Mesendoderm (in vitro differentiated cells): ENCODE measurements at places on chromosomes 1 and 21.

GRCh38 chr1:202046748-202047708 is 36.6 kb downstream of the ELF3 start:
- no peak for DNase-seq

DNA sequence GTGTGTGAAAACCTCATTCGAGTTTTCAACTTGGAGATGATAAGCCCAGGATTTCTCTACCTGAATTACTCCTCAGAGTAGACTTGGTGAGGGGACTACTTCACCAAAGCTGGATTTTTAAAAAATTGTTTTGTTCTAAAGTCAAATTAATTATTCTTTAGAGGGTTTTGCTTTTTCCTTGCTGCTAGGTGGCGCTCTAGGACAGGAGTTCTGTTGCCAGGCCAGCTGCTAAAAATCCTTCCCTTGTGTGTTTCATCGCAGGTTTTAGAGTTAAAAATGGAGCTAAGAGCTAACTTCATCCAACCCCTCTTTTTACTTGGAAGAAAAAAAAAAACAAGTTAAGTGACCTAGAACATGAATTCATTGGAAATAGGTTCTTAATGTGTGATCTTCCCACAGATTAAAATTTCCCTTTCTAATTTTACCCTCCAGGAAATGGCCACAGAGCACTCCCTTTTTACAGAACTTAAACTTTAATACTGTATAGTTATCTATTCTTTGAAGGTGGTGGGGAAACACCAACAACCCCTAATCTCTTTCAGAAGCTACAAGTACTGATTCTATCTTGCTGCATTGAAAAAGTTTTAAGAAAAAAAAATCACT is 36.7 kb upstream of the FAM163A start:
- peak; percentile 71 for DNase-seq

GRCh38 chr21:20968391-20968790 is 29.8 kb upstream of the NCAM2 start:
- peak; percentile 32 for DNase-seq

DNA sequence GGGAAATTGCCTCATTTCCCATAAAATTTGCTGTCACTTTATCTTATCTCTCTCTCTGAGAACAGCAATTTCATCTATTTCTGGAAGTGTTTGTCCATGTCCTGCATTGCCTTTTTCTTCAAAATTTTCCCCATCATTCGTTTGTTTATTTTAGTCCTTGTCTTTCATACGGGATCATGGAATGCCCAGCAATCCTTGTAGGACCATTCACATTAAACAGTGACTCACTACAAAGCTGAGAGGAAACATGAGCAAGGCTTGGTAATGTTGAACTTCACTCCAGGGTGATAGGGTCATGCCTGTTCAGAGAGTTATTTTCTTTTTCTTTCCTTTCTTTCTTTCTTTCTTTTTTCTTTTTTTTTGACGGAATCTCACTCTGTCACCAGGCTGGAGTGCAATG is 32.2 kb upstream of the HNRNPU start:
- no peak for DNase-seq
